ENCODE measurements at places on chromosomes 6 and 20. TPM values are rescaled to one million over a fixed set of nuclear protein-coding genes. Genes with fewer than 3 reads are reported as not detected.

Gene RAET1L
- not detected for polyA plus RNA-seq

Gene GRIK2
- not detected for polyA plus RNA-seq

Gene BNIP5
- polyA plus RNA-seq: not detected

Gene RBPJL
- not detected for polyA plus RNA-seq

Gene SFTA2
- polyA plus RNA-seq: 0.25 TPM

Gene FAM209B
- polyA plus RNA-seq: 0.96 TPM

Gene RNF182
- polyA plus RNA-seq: not detected

Gene FYN
- 320 TPM for polyA plus RNA-seq

Gene FABP7
- polyA plus RNA-seq: not detected

Gene NFKBIE
- polyA plus RNA-seq: 6.0 TPM

Gene SLC22A23
- polyA plus RNA-seq: 0.31 TPM

Gene KHDC1L
- polyA plus RNA-seq: not detected

Gene OPRM1
- not detected for polyA plus RNA-seq

Gene DEFB113
- not detected for polyA plus RNA-seq

Gene TINAG
- not detected for polyA plus RNA-seq

Gene DPPA5
- not detected for polyA plus RNA-seq

Gene ZNF165
- 0.40 TPM for polyA plus RNA-seq

Gene NEDD9
- 18.1 TPM for polyA plus RNA-seq

Gene TULP1
- not detected for polyA plus RNA-seq

Gene DACT2
- not detected for polyA plus RNA-seq

Gene IP6K3
- polyA plus RNA-seq: not detected

Gene PRRT1
- 0.13 TPM for polyA plus RNA-seq

Gene PHACTR1
- polyA plus RNA-seq: 0.28 TPM

Gene RAB44
- polyA plus RNA-seq: not detected

Gene GPR6
- not detected for polyA plus RNA-seq

Gene VEGFA
- polyA plus RNA-seq: not detected

Gene HNF4A
- not detected for polyA plus RNA-seq

Gene PRRC2A
- polyA plus RNA-seq: 2.8 TPM

Gene BHLHE23
- not detected for polyA plus RNA-seq

Gene VSX1
- polyA plus RNA-seq: not detected

Gene SNAP25
- not detected for polyA plus RNA-seq

Gene EYS
- 0.09 TPM for polyA plus RNA-seq

Gene GNRH2
- not detected for polyA plus RNA-seq

Gene TUBB2B
- polyA plus RNA-seq: not detected

Gene MDFI
- polyA plus RNA-seq: not detected

Gene LY6G6C
- polyA plus RNA-seq: not detected

Gene ZC3H12D
- 10.3 TPM for polyA plus RNA-seq
